Caudate nucleus (tissue), 63 donors: ENCODE measurements at places on chromosomes 11 and 22.

DNA sequence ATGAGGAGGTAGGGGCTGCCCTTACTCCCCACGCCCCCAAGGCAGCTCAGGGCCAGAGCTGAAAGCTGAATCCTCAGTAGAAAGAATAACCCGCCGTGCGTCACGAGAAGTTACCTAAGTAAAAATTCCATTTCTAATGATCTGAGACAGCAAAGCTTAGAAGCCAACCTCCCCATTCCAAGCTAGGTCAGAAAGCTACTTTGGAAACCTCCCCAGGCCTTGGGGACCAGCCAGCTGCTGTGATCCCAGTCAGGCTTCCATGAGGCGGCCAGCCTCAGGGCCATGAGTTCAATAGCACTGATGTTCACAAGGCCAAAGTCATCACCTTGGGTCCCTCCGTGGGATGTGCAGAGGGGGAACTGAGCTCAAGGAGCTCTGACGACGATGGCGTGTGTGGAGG is 6.9 kb downstream of the SHISAL1 start:
- no peak for DNase-seq

GRCh38 chr22:40533712-40534378 is 102.7 kb downstream of the MRTFA start:
- no peak for DNase-seq

- DNase-seq, result no peak
These were observed 97.7 kb upstream of the SORL1-AS1 start for GRCh38 chr11:121550247-121551030.

- DNase-seq, result no peak
These were observed 21.8 kb downstream of the NARS2 start for GRCh38 chr11:78552881-78553280.

GRCh38 chr22:40406063-40406890 is 35.9 kb downstream of the SGSM3 start:
- no peak for DNase-seq

DNA sequence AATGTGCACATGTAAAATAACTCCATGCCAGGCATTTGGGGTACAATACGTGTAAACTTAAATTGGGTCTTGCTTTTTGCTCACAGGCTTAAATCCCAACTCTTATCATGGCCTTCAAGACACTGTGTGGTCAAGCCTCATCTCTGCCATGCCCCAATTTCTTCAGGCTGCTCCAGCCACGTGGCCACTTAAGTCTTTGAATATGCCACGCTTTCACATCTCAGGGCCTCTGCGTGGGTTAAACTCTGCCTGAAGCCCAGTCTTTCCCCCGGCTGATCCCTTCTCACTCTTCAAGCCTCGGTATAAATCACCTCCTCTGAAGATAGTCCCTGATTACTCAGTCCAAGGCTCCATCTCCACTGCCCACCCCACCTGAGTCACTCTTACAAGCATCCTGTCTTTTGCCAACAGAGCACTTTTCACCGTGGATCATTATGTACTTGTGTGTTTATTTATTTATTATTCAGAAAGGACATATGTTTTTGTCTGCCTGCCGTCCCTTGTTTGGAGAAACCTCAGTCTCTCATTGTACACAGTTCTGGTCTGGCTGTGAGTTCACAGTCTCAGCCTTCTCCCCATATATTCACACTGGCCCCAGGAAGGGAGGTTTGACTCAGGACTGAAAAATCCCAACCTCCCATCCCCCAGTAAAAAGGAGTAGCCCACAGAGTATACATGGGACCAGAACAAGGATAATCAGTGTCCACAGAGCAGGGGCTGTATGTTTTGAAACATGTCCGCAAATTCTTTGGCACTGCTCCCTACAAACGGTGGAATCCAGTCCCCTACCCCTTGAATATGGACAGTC is 344.7 kb downstream of the MN1 start:
- DNase-seq, result no peak

GRCh38 chr22:49446759-49447710 is 380.6 kb downstream of the BRD1 start:
- DNase-seq, result no peak

- DNase-seq, result no peak
These were observed 631.4 kb upstream of the KIRREL3 start for GRCh38 chr11:127631974-127632373.
